ENCODE measurements at places on chromosomes 1 and 21.

GRCh38 chr1:206679738-206680211, 4.9 kb upstream of the MAPKAPK2 start:
- DNase-seq = no peak

DNA sequence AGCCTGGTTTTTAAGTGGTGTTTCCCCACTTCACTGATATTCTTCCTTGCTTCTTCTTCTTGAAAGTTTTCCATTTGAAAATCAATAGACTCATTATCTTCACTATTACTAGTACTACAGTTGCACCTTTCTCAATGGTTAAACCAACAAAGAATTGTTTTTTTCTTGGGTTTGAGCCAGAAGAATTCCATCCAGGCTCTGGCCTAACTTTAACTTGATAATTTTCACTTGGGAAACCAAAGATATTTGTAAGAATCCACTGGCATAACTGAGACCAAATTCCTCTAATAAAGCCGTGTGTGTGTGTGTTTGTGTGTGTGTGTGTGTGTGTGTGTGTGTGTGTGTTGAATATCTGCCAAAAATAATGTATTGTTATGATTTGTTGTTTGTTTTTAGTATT, 103.2 kb downstream of the SGIP1 start:
- DNase-seq = no peak

DNA sequence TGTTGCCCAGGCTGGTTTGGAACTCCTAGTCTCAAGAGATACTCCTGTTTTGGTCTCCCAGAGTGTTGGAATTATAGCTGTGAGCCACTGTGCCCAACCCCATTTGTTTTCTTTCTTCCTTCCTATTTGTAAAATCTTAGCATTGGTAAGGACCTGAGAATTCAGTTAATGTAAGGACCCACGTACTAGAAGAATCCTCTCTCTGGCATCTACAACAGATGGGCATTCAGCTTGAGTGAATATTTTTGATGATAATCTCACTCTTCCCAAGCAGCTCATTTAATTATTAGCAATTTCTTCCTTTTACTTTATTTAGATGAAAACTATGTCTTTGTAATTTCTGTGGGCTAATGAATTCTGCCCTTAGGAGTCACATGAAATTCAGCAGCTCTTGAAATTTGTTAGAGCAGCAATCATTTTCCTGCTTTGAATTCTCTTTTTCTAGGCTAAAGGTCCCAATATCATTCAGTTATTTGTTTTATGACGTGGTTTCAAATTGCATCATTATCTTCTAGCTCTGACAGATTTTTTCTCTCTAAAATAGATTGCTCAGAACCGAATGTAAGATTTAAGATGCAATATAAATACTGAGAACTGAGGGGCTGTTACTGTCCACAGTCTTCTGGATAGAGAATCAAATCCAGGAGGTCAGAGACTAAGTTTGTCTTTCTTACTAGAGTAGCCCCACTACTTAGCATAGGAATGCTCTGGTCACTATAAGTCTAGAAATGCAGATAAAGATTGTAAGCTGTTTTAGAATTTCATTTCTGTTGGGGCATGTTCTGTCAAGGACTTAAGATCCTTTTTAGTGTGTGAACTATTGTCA, 59.4 kb downstream of the EPB41 start:
- DNase-seq = no peak

DNA sequence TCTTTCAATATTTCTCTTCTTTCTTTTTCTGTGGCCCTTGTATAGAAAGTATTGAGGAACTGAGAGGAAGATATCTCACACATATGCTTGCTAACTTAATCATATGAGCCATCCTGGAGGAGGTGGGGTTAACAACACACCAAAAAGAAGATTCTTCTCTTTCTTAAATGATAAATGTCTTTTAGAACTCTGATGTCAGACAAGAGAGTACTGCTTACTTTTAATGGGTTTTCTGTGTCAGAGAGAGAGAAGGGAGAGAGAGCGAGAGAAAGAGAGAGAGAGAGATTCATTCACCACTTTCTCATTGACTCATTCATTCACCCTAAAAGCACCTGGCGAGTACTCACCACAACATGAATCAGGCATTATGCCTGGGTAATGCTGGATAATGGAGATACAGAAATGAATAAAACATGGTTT, 250.3 kb upstream of the SGIP1 start:
- no peak for DNase-seq

- DNase-seq = no peak
These were observed 84.7 kb upstream of the LYPLAL1 start for GRCh38 chr1:219088778-219089557.

DNA sequence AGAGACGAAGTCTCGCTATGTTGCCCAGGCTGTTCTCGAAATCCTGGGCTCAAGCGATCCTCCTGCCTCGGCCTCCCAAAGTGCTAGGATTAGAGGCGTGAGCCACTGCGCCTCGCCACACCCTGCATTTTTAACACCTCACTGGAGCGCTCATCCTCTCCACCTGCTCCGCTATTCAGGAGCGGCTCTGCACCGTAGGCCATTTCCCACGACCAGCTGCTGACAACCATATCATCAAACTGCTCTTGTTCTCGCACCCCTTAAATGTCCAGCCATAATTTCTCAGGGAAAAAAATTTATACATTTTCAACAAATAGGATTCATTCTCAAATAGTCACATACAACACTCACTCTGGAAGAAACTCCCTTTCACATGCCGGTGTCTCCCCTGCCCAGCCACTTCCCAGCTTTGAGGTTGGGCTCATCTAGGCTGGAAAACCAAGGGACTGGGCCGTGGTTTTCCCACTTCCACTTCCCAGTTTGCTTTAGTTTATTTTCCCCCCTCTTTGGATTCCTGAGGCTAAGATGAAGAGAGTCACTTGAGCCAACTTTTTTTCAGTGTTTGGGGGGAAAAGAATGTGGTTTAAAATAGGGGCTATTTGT, 639 bp upstream of the IPO9 start:
- DNase-seq = no peak

- no peak for DNase-seq
These were observed 39.4 kb downstream of the ATP2B4 start for GRCh38 chr1:203665993-203666392.

- no peak for DNase-seq
These were observed 25.1 kb upstream of the PLXNA2 start for GRCh38 chr1:208269338-208269666.

- no peak for DNase-seq
These were observed 423.5 kb downstream of the KIF26B start for GRCh38 chr1:245578308-245578707.

GRCh38 chr1:119660253-119661083, 12.4 kb upstream of the ZNF697 start:
- no peak for DNase-seq

- no peak for DNase-seq
These were observed 155.6 kb upstream of the NBPF11 start for GRCh38 chr1:148307583-148308185.

DNA sequence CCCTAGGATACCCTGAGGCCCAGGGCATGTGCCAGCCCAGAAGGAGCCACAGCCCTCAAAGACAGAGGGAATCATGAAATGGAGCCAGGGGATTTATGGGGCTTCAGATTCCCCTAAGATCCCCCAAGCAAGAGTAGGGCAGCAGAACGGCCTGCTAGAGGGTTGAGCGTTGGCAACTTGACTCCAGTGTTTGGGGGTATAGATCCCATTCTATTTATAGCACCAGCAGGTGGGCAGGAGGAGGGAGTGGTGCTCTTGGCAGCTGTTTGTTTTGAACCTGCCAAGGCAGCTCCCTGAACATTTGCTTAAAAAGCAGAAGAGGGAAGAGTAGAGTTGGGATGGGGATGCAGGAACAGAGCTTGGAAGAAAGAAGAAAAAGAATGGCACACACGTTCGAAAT, 33.7 kb downstream of the GLUL start:
- DNase-seq = no peak

GRCh38 chr1:160004001-160004400, 27.8 kb downstream of the PIGM start:
- no peak for DNase-seq

GRCh38 chr1:41019353-41019745, 2.2 kb downstream of the SLFNL1 start:
- no peak for DNase-seq

GRCh38 chr1:85934516-85934915, 222.1 kb downstream of the COL24A1 start:
- DNase-seq = no peak

GRCh38 chr1:37391211-37392011, 83.0 kb upstream of the ZC3H12A start:
- no peak for DNase-seq

- DNase-seq = peak; percentile 24
These were observed 273.8 kb downstream of the KCNJ6 start for GRCh38 chr21:37642493-37642892.

- no peak for DNase-seq
These were observed 29.2 kb downstream of the SOX13 start for GRCh38 chr1:204102029-204102611.

DNA sequence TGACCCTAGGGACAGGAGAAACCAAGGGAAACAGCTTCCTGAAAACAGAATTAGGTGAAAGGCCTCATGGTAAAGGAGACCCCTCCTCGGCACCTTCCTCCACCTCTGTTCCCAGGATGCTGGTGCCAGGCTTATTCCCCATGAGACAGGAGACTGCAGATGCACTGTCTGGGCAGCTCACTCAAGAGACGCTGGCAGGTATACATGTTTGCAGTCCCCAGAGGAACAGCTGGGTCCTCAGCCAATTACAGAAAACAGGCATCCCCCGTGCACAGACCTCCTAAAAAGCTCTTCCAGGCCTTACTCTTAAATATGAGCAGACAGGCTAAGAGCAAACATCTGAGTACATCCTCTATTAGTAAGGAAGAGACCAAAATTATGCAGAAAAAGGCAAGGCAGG, 6.5 kb downstream of the CCSAP start:
- no peak for DNase-seq

DNA sequence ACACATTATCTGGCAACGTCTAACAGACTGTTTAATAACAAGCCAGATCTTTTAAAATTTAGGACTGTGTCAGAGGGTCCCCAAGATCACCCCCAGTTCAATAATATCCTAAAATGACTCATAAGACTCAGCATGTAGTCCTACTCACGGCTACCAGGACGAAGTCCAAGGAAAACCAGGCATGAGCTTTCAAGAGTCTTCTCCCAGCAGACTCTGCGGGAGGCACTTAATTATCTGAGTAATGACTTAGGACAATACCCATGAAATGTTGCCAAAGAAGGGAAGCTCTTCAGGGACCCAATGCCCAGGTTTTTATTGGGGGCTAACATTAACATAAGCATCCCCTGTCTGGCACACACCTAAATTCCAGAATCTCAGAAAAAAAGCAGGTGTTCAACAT, 7.0 kb downstream of the HFM1 start:
- DNase-seq = no peak

Data from activated CD8-positive, alpha-beta memory T cell treated with anti-CD3 and anti-CD28 coated beads, Interleukin-2, amount 50 U/mL, for 4 hours (primary cell).